ENCODE measurements at places on chromosomes 7 and 10.

DNA sequence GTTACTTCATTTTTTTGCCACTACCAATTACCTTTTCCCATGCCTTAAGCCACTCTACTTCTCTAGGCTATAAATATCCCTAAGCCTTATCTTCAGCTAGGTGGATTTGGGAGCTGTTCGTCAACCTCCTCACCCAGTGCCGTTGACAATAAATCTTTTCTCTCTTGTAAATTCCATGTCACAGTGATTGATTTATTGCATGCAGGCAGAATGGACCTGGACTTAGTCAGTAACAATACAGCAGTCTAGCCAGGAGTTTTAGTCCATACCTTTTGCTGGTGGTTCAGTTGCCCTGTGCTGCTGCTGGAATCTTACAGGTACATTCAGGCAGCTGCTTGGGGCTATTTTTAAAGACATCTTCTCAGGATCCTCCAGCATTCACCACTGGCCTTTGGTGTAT is 350.5 kb upstream of the NRG3 start:
- no peaks in the 10 kb centered on the region for H3K36me3 ChIP-seq
- DNase-seq: no peak
- no peak overlapping the region for H3K27ac ChIP-seq
- no peaks in the 10 kb centered on the region for H3K4me1 ChIP-seq
- H3K27me3 ChIP-seq: no peaks in the 10 kb centered on the region

DNA sequence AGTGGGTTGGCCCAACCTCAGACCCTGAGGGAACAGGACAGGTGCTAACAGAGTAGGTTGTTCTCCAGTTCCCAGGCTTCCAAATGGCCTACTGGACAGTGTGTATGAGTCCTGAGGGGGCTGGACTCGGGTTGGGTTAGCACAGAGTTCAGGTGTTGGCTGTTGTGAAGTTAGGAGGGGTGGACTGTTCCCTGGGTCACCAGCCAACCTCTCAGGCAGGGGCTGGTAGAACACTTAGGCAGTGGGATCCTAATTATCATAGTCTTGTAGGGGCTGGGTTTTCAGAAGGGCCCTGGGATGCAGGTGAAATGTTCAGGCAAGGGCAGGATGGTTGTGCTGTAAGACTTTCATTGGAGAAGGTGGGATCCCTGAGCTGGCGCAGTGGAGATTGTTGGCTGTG is 293.0 kb downstream of the ZWINT start:
- no peak overlapping the region for H3K27ac ChIP-seq
- no peaks in the 10 kb centered on the region for H3K27me3 ChIP-seq
- no peaks in the 10 kb centered on the region for H3K4me1 ChIP-seq
- H3K36me3 ChIP-seq: no peaks in the 10 kb centered on the region
- no peak for DNase-seq

- no peak for DNase-seq
- H3K36me3 ChIP-seq: peaks cover 23% of the 10 kb centered on the region
- H3K4me1 ChIP-seq: no peaks in the 10 kb centered on the region
- no peak overlapping the region for H3K4me3 ChIP-seq
Observed at GRCh38 chr7:30585675-30586074, 9.0 kb upstream of the GARS1 start.

DNA sequence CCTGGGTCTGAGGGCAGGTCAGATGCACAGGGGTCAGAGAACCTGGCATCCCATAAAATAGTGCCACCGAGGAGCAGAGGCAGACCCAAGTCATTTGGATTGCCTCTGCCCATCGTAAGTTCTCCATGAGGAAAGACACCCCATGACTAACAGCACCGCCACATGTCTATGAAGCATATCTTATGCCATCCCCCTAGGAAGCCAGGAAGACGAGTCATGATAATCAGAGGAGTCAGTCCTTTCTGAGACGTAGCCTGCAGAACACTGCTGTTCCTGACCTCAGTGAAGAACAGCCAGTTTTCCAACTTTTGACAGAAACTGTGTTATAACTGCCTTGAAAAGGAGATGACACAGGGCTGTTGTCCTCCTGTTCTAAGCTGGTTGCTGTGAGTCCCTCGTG is 51.2 kb downstream of the INSYN2A start:
- H3K27me3 ChIP-seq: no peaks in the 10 kb centered on the region
- H3K4me3 ChIP-seq: no peak overlapping the region
- H3K4me1 ChIP-seq: no peaks in the 10 kb centered on the region
